NCI-H524 (cell line): ENCODE measurements at places on chromosomes 1 and 21.

DNA sequence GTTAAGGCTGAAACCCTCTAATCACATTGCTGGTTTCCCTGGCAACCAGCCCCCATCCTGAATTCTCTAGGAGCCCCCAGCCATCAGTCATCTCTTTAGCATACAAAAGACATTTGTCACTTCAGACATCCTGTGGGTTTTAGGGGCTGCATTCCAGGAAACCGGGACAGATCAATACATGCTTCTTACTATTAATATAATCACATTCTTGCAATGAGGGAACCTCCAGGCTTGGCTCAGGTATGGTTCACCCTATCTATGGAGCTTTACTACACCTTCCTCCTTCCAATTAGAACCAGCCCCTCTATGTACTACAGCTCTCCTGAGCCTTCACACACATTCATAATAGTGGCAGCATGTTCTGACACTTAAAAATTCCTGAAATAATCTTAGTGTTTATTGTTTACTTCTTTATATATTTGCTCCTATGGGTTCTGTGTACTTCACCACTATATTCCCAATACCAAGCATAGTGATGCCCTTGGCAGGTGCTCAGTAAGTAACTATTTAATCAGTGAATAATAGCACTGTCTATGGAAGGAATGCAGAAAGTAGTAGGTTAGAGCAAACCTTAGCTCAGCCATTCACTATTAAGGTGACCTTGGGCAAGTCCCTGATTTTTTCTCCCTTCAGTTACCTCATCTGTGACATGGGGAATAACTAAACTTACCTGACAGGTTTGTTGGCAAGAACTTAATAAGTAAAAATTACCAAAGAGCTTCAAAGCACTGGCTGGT lies 59.6 kb downstream of the ZNF678 start:
- DNase-seq = no peak

GRCh38 chr1:205569411-205570172 lies 62.2 kb downstream of the ELK4 start:
- no peak for DNase-seq

DNA sequence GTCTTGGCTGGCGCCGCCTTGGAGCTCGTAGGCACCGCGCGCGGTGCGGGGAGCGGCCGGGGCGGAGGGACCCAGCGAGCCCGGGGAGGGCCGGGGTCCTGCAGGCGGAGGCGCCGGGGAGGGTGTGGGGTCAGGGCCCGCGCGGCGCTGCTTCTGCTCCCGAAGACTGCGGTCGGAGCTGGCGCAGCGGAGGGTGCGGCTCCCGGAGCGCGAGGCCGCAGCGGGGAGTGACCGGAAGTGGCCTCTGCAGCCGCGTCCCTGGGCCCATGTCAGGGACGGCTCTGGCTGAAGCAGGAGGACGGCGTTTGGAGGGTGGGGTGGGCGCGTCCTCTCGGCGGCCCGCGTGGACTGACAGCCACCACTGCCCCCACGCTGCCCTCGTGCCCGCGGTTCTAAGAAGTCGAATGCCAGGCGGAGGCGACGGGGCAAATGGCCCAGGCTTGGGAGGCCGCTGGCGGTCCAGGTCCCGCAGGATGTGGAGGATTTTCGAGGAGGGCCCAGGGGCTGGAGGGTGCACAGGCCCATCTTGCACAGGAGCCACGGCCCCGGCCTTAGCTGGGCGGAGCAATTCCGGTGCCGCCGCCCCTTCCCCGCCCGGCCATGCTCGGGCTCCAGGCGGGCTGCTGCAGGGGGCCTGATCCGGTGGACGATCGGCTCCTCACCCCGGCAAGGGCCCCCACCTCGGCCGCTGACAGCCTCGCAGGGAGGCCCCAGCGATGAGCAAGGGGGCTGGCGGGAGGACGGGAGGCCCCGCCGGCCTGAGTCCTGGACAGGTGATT lies 7.7 kb upstream of the ZNF669 start:
- peak; percentile 28 for DNase-seq

GRCh38 chr1:114154963-114155322 lies 1.3 kb upstream of the SYT6 start:
- peak; percentile 78 for DNase-seq

GRCh38 chr21:38984568-38984967 lies 178.8 kb downstream of the ETS2 start:
- no peak for DNase-seq

- no peak for DNase-seq
Measured at GRCh38 chr1:21344098-21344749, 54.0 kb upstream of the ECE1 start.

DNA sequence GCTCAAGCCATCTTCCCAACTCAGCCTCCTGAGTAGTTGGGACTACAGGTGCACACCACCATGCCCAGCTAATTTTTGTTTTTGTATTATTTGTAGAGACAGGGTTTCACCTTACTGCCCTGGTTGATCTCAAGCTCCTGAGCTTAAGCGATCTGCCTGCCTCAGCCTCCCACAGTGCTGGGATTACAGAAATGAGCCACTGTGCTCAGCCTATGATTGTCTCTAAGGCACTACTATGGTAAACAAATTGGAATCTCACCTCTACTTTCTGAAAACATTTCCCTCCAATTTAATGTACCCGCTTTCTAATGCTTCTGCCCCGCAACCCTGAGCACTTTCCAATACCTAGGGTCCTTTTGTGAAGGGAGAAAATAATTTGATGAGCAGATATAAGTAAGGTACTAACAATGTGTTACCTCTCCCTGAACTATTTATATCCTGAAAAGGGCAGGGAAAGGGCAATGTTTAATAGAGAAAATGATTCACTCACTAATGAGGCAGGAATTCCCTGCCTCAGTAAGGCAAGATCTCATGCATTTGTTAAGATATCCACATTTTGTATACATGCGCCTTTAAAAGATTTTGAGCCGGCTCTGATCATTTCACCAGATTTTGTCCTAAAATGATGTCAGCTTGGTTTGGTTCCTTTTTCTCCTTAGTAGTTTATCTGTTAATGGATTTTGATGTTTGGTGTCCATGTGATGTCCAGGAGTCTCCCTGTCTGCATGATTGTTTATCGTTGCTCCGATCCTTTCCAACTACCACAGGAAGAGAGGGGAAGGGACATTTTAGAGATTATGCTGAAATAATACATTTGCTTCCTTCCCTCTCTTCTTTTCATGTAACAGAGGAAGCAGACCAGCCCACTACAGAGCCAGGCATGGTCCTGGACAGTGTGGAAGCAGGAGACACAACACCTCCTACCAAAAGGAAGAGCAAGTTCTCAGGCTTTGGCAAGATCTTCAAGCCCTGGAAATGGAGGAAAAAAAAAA lies 47.3 kb upstream of the RCC1 start:
- DNase-seq = no peak

- DNase-seq = no peak
Measured at GRCh38 chr1:12406211-12407021, 176.6 kb downstream of the VPS13D start.

DNA sequence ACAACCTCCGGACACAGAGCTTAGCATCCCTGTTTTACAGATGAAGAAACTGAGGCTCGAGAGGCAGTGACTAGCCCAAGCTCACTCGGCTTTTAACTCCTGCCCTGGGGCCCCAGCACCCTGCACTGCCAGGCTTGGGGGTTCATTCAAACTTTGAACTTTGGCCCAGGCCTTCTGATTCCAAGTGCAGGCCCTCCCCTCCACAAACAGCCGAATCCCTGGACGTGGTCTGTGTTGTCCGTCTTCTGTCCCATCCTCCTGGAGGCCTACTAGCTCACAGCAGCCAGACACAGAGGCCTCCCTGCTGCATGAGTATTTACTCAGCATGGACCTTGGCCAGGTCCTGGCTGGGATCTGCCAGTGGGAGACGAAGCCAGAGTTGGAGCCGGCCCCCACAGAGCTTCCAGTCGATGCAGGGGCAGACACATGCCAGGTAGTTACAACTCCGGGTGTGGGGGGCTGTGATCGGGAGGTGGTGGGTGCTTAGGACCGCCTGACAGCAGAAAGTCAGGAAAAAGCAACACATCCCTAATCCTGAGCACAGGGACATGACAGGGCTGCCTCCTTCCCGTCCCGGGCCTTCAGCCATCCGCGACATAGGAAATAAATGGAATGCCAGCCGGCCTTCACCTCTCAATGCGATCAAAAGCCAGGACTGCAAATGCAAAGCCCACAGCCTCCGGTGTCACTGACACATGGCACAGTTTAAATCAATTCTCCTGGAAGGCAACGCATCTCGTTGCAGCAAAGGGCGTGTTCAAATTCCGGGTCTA lies 7.4 kb downstream of the IFFO2 start:
- DNase-seq = no peak

DNA sequence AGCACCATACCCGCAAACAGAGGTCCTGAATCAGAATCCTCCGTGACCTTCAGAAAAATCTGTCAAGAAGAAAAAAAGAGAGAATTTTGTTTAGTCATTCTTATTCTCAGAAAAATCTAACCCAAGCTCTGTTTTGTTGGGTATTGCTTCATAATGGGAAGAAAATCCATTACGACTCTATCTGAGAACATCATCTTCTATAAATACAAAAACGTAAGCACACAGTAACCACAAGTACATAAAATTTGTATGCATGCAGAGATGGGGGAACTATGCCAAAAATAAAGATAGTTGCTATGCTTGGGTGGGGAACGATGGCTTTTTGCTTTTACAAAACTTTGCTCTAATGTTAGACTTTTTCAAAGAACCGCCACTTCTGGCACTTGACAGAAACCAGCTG lies 84.2 kb downstream of the ABCA4 start:
- no peak for DNase-seq

- DNase-seq = peak; percentile 65
Measured at GRCh38 chr1:151458802-151459330, 428 bp downstream of the POGZ start.

DNA sequence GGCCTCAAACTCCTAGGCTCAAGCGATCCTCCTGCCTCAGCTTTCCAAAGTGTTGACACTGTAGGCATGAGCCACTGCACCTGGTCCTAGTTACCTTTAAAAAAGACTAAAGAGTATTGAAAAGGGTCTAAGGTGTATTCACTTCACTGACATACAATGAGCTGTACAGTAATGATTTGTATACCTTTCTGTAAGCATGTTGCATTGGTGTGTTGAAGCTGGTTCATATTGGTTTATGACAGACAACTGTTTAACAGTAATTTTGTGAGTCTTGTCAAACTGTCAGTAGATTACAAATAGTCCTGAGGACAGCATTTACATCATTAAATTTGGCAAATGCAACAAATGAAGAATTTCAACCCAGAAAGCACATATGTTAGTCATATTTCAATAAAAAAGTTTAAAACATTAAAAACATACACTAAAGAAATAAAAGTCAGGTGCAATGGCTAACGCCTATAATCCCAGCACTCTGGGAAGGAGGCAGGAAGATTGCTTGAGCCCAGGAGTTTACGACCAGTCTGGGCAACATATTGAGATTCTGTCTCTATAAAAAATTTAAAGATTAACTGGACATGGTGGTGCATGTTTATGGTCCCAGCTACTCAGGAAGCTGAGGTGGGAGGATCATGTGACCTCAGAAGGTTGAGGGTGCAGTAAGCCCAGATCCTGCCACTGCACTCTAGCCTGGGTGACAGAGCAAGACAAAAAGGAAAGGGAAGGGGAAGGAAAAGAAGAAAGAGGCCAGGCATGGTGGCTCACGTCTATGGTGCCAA lies 88.3 kb upstream of the HP1BP3 start:
- no peak for DNase-seq

GRCh38 chr21:44916965-44917364 lies 3.7 kb downstream of the ITGB2 start:
- DNase-seq = no peak

GRCh38 chr1:36093929-36094328 lies 5.2 kb downstream of the ADPRS start:
- no peak for DNase-seq

DNA sequence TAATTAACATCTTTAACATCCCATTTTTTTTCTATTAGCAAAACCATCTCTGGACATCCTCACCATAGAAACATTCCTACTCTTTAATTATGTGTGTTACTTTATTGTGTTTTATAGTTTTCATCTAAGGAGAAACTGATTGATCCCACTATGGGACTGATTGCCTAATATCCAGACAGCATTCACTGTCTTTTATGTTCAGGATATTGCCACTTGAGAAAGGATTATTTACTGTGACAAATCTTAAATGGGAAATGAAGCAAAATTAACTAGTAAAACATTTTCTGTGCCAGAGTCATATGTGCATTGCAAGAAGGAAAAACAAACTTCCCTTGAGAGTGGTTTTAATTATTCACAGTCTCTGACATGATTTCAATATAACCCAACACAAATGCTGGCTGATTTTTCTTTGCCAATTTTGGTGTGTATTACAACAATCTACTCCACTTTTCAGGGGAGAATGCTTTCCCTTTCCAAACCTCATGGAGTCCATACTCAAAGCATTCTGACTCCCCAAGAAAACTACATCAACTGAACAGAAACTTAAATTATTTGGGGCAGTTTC lies 15.8 kb upstream of the RGS13 start:
- DNase-seq = no peak

DNA sequence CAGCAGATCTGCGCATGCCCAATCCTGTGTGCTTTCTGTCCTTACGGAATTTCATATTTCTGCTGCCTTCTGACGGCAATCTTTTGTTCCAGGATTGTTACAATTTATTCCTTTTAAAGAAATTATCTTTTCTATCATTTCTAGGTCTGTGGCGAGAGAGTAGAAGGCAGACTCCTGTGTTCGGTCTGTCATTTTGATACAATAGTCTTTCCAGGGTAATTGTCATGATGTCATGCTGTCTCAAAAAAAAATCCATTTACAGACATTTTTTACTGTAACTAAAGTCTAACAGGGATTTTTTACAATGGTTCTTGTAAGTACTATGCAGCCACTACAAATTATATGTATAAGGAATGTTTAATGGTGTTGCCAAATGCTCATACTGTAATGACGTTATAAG lies 9.0 kb upstream of the KRTAP7-1 start:
- DNase-seq = no peak

DNA sequence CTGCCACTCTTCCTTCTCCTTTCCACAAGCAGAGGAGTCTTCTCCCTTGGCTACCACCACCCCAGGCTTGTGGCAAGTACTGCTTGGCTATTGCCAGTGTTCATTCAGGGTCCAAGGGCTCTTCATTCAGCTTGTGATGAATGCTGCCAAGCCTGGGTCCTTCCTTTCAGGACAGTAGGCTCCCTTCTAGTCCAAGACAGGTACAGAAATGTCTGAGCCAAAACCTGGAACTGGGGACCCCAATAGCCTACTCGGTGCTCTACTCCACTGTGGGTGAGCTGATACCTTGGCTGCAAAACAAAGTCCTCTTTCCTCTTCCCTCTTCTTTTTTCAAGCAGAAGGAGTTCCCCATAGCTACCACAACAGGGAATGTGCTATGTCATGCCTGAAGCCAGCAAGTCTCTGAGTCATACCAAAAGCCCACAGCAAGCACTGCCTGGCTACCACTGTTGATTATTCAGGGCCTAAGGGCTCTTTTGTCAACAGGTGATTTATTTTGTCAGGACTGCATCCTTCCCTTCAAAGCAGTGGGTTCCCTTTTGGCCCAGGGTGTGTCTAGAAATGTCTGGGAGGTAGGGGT lies 268.9 kb downstream of the HHAT start:
- no peak for DNase-seq

DNA sequence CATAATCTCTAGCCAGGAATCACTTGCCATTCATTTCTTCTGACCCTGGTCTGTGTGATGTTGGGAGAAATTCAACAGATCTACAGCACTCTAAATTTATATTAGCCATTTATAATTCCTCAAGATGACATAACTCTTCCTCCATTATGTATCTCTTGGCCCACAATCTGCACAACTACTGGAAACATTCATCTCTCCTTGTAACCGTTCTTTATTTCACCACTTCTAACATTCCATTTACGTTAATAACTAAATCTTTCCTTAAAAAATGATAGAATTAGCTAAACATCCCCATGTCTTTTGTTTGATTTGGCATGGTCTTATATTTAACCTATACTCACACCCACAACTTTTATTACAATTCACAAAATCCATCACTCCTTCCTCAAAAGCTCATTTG lies 166.0 kb downstream of the COL11A1 start:
- DNase-seq = no peak

GRCh38 chr1:94926915-94927404 lies at the start of gene CNN3:
TSS of gene CNN3 (minus strand) at chr1:94927110. CDS start at chr1:94926894, 216 bp downstream.
- peak; percentile 84 for DNase-seq
